ENCODE measurements at places on chromosomes 3 and 15. TPM values are rescaled to one million over a fixed set of nuclear protein-coding genes. Genes with fewer than 3 reads are reported as not detected.

The GOLGA8T gene
- not detected for polyA plus RNA-seq

The ZNF385D gene
- polyA plus RNA-seq, result 8.5 TPM

The SNX22 gene
- 7.5 TPM for polyA plus RNA-seq

The ZNF620 gene
- polyA plus RNA-seq, result 3.0 TPM

The ADIPOQ gene
- not detected for polyA plus RNA-seq

The EOMES gene
- 0.39 TPM for polyA plus RNA-seq

The ZNF80 gene
- polyA plus RNA-seq, result not detected

The ADAMTS9 gene
- polyA plus RNA-seq, result 56.9 TPM

The CCR9 gene
- not detected for polyA plus RNA-seq

DNA sequence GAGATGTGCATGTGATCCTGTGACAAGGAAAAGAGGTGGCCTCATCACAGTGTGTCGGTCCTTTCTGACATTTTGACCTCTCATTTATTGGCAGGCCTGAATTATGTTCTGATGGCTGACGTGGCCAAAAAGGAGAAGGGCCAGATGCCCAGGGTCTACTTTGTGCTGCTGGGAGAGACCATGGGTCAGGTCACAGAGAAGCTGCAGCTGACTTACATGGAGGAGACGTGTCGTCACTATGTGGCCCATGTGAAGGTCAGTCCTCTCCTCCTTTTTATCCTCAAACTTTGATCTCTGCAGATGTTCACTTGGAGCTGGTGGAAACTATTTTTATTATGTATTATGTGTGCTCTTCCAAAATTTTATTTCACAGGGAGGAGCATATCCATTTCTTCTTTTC lies 319.3 kb upstream of the CTDSPL start:
- DNase-seq, result no peak

GRCh38 chr15:27589260-27589659 lies 509.9 kb downstream of the OCA2 start:
- DNase-seq, result no peak

DNA sequence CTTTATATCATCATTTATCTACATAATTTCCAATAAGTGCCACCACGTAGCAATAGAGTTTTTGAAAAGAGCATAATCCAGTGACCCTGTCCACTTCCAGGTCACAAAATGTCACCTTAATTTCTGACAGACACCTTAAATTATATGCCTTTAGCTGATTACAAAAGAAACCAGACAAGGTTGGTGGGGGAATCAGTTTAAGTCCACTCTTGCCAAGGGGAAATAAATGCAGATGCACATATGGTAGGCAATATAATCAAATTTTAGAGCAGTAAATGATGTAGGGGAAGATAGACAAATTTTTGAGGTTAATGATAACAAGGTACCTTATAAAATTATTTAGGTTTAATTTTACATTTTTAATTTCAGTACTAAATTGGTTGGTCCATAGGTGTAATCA lies 253.5 kb downstream of the ZIC1 start:
- DNase-seq, result no peak

DNA sequence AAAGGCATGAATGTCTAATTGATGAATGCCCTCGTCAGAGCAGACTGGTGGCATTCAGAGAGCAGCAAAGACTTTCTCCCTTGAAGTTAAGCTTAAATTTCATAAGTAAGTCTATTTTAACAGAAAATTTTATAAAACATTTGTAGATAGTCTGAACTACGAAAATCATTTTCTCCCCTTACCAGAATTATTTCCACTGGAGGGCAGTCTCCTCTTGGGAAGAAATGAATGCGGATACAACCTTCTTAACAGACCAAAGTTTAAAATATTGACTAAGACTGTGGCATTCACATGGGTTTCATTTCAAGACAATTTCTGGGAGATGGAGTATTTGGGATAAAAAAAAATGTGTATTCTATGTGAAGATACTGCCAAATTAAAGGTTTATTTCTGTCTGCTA lies 669.0 kb downstream of the FHIT start:
- peak; percentile 14 for DNase-seq

GRCh38 chr15:68479870-68480269 lies 47.9 kb upstream of the ITGA11 start:
- no peak for DNase-seq

- no peak for DNase-seq
Observed at GRCh38 chr15:99109555-99110021, 4.7 kb downstream of the SYNM start.

GRCh38 chr3:12049675-12050074 lies 45.5 kb downstream of the SYN2 start:
- peak; percentile 38 for DNase-seq

DNA sequence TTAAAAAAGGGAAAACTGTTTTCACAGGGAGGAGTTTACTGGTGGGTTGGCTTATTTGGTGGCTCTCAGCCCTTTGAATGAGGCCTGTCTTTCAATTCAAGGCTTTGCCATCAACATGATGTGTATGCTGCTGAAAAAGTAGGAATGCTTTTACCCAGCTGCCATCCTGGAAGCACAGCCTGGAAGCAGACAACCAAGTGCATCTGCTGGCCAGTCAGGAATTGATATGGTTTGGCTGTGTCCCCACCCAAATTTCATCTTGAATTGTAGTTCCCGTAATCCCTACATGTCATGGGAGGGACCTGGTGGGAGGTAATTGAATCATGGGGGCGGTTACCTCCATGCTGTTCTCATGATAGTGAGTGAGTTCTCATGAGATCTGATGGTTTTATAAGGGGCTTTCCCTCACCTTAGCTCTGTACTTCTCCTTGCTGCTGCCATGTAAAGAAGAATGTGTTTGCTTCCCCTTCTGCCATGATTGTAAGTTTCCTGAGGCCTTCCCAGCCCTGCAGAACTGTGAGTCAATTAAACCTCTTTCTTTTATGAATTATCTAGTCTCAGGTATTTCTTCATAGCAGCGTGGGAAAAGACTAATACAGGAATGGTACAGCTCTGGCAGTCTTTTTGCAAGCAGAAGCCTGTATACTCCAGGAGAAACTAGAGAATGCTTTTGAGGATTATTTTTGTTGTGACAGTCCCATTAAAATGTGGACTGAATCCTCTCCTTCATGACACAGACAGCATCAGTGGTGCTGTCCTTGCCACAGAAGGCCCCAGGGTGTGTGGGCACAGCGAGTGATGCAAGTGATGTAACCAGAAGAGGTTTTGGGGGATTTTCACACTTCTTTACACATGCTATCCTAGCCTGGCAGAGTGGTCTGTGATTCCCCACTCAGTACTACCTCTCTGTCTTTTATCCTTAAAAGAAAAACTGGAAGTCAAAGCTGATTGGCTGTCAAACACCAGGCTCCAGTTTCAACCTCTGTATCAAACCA lies 20.0 kb downstream of the PLCL2 start:
- DNase-seq, result no peak

GRCh38 chr15:70528270-70528706 lies 235.1 kb downstream of the UACA start:
- peak; percentile 42 for DNase-seq

GRCh38 chr15:38528294-38528693 lies 36.3 kb downstream of the RASGRP1 start:
- DNase-seq, result no peak

DNA sequence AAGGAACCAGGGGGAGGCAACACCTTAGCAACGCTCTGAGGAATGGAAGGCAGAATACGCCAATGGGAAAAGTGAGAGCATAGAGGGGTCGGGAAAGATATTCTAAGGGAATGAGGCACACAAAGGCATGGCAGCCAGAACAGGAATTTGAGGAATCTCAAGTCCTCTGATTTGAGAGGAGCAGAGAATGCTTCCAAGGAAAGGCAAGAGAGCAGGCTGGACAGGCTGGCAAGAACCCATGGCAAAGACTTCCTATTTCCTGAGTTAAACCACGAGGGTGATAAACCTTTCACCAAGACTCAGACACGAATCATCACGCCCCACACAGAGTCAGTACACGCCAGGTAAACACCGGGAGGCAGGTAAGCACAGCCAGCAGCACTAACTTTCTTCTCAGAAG lies 109.8 kb downstream of the IGF2BP2 start:
- peak; percentile 19 for DNase-seq

GRCh38 chr3:72797773-72798543 lies 50.3 kb downstream of the SHQ1 start:
- DNase-seq, result peak; percentile 29

DNA sequence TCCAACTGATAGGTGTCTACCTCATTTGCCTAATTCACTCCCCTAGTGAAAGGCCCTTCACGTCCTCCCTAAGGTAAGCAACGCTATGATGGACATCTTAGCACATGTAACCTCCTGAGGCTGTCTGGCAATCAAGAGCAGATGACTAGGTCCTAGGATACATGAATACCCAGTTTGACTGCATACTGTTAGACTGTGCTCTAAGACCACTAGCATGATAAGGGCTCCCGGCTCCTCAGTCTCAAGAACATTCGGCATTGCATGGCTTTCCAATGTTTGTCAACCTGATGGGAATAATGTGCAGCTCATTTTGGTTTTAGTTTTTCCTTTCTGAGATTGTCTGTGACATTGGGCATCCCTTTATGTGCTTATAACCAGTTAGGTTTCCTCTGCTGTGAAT lies 152.1 kb downstream of the UACA start:
- no peak for DNase-seq

DNA sequence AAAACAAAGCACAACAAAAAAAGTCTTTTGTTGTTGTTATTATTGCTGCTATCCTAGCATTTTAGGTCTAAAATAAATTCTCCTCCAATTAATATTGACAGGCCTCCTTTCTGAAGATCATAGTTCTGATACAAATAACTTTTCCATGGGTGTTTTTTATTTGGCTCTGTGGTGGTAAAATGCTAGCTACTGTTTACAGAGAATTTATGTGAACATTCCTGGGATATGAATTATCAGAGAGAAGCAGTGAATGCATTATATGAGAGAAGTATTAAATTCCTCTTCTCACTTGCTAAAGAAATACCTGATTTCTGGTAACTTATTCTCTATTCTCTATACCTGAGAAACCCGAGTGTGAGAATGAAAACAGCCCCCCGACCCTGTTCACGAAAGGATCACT lies 57.5 kb upstream of the TMCO5A start:
- no peak for DNase-seq
